Heart right ventricle (tissue), 16 donors: ENCODE measurements at places on chromosomes 1 and 21.

DNA sequence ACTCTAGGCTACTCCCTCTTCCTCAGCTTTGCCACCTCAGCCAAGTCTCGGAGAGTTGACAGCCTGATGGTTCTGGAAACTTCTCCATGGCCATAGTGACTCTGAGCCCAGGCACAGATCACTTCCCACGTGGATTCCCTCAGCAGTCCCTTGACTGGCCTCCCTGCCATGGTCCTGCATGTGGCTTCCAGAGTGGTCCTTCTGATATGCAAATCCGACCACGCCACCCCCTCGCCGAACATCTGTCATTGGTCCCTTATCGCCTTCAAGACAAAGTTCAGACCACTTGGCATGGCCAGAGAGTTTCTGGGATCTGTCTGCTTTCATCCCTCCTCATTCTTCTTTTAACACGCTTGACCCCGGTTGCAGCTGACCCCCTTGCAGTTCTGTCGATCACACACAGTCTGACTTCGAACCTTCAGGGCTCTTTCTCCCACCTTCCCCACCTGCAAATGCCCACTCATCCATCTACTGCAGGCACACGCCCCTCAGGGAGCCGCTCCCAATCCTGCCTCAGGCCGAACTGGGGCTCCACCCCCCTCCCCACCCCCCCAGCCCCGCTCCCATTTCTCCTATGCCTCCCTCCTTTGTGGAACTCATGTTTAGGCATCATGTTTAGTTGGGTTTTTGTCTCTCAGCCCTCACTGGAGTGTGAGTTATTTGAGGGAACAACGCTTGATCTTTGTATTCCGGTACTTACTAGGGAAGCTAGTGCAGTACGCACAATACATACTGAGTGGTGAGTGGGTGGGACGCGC is 29.0 kb downstream of the KIAA1614 start:
- DNase-seq, result no peak

- DNase-seq, result no peak
These were observed 40.2 kb upstream of the SIPA1L2 start for GRCh38 chr1:232669981-232670747.

DNA sequence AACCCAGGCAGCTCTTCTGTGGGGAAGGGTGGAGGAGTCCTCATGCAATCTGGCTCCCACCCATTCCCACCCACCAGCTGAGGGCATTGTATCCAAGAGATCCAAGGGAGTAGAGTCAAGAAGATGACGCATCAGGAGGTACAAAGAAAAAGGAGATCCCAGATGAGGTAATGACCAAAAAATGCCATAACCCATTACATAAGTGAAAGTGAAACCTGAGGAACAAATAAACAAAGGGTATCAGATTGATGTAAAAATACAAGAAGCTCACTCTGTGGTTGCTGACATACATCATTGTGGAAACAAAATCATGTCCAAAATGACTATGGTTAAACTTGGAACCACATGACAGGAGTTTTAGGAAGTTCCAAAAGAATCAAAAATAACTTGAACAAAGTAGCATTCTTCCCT is 42.5 kb downstream of the CCN1 start:
- DNase-seq, result no peak

DNA sequence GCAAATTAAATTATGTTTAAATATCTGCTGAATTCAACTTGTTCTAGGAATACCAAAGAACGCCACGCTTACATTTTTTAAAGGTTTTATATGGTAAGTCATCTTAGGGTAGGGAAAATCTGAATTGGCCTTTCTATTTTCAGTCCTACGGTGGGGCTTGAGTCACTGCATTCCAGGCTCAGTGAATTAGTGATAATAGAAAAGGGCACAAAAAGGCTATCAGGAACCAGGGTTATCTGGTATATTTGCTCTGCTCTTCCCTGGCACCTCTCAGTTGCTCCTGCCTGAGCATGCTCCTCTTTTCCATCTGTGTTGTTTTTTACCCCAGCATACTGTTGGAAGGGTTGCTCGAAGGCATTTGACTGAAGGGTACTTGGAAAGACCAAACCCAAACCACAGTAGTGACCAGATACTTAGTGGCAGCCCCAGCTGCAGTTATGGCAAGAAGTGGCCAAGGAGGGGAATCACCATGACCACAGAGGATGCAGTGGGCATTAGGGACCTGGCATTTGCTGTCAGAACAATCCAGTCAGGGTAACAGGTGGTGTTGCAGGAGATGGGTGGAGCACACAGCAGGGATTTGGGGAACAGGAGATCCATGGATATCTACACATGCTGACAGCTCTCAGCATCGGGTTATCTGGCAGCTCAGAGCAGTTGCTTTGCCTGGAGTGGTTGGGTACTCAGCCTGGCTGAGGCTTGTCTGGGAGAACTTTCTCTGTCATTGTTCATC is 2.3 kb downstream of the OVAAL start:
- DNase-seq, result no peak
